ENCODE measurements at places on chromosomes 13 and 19.

DNA sequence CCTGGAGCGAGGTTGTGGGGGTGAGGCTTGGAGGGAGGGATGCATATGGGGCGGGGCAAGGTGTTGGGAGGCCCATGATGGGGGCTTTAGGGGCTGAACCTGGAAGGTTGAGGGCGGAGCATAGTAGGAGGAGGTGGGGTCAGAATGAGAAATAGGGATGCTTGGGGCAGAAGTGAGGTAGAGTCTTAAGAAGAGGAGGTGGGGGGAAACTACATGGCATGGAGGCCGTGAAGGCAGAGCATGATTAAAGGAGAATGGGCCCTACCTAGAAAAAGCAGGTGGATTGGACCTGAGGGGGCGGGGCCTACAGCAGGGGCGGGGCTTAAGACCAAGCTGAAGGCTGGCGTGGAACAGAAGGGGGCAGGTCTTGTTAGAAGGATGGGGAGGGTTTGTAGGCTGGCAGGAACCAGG is 799 bp downstream of the NR1H2 start:
- no peak for DNase-seq

DNA sequence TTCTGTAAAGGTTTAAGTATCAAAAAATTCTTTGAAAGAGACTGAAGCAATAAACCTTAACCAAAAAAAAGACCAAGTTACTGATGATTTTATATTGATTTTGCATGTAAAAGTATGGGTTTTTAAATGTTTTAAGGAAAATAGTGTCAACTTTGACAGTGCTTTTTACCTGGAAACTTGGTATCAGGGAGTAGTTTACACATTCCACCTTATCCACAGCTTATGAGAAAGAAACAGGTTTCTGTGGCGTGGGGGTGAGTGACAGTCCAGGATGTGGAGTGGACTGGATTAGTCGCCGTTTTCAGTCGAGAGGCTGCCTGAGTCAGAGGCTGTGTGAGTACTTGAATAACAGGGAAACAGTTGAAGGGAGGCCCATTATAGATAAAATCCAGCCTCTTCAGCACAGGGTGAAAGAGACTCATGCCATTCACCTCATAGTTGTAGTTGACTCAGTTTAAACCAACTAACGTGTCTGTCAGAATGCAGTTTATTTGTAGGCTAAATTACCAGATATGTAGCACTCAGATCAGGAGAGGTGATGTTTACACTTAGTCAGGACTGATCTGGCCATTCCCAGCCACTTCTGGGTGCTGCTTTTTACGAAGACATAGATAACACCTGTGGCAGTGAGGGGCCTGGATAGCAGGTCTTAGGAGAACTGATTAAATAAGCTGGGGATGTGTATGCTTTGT is 595 bp upstream of the GPR183 start:
- DNase-seq: no peak

- no peak for DNase-seq
These were observed 2.6 kb downstream of the CNN1 start for GRCh38 chr19:11541238-11541637.

DNA sequence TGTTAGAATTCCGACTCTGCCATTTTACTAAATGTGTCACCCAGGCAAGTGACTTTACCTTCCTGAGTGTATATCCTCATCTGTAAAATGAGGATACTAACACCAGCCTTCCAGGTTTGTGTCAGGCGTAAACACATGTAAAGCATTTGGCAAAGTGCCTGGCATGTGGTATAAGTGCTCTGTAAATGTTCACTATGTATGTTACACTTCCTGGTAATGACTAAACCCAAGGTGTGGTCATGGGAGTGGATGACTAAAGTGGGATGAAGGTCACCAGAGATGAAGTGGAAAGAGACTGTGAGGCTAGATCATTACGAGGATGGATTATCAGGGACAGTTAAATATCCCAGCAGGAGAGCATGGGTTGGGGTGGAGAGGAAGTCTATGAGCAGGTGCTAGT is 25.6 kb downstream of the DEDD2 start:
- DNase-seq: no peak

- no peak for DNase-seq
These were observed 1.7 kb downstream of the ANO8 start for GRCh38 chr19:17332677-17333581.

GRCh38 chr13:28650284-28650683 is 8.6 kb upstream of the POMP start:
- no peak for DNase-seq

DNA sequence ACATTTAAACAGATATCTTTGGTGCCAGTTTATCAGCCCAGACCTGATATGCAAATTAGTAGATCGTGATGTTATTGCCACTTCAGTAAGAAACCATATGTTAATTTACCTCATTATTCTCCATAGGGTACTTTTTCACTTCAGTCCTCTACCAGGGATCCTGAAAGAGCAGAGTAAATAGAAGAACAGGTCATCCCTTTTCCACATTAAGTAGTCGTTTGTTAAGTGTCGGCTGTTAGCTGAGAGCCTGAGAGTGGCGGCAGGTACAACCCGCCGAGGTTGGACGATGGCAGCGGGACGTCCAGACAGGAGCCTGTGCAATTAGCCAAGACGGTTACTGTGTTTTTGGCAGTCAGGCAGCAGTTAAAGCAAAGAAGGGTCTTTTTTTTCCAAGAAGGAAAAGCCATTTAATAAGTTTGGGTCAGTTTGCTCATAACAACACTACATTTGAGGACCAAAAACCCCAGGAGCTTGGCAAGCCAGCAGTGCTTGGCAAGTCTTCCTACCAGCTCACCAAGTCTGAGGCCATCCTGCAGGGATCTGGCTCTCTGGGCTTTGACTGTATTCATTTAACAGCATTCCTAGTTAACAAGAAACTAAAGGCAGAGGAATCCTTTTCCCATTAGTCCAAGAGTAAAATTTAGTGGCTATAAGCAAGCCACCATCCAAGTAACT is 231.8 kb downstream of the SHISA2 start:
- peak; percentile 14 for DNase-seq

GRCh38 chr19:38424272-38424671 is 1.7 kb downstream of the RASGRP4 start:
- no peak for DNase-seq

- no peak for DNase-seq
These were observed 10.1 kb downstream of the TMEM91 start for GRCh38 chr19:41386442-41386841.

DNA sequence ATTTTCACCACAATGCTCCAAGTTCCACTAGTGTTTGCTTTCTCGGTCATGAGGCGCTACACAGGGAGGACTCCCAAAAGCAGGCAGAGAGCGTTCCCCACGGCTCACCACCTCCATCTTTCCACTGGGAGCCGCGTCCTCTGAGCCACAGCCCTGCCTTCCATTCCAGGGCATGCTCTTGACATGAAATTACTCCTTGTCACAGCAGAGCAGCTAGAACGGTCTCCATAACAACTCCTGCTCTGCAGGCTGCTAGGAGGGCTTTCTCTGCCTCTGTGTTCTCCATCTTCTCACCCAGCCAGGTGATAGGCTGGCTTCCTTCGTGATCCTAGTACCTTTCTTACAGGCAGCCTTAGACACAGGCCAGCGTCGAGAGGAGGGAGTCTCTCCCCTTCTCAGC is 171.8 kb upstream of the UBL3 start:
- DNase-seq: no peak

DNA sequence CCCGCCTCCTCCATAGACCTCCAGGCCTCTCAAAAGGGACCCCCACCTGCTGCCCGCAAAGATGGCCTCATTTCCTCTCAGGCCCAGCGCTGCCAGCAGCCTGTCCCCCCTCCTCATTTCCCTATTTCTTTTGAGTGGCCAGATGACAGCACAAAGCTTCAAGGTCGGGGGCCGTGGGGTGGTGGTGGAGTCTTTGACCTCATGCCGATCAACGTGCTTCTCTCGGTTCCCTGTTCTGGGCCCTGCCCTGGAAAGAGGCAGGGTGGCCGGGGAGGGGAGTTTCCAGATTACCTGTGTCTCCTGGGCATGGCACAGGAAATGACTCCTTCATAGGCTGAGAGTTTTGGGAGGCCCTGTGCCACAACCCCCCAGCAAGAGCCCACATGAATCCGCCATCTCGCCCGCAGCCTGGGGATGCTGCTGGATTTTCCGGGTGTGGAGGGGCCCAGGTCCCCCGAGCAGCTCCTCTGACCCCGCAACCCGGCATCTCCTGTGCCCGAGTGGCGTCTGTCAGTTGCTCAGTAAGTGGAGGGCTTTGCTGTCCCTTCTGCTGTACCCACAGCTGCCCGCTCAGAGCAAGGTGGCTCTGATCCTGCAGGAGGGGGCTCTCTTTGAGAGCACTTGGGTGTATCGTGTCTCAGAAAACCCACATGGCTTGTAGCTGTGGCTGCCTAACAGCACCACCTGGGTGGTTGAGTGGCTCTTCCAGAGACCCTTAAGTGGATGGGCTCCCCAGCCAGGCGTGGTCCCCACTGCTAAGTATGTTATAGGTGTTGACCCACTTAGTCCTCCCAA is 139.4 kb downstream of the SIPA1L3 start:
- DNase-seq: no peak
